Stimulated activated CD4-positive, alpha-beta T cell treated with anti-CD3 and anti-CD28 coated beads, Interleukin-15, amount 100 ng/mL, for 48 hours (primary cell): ENCODE measurements at places on chromosomes 12 and 14.

DNA sequence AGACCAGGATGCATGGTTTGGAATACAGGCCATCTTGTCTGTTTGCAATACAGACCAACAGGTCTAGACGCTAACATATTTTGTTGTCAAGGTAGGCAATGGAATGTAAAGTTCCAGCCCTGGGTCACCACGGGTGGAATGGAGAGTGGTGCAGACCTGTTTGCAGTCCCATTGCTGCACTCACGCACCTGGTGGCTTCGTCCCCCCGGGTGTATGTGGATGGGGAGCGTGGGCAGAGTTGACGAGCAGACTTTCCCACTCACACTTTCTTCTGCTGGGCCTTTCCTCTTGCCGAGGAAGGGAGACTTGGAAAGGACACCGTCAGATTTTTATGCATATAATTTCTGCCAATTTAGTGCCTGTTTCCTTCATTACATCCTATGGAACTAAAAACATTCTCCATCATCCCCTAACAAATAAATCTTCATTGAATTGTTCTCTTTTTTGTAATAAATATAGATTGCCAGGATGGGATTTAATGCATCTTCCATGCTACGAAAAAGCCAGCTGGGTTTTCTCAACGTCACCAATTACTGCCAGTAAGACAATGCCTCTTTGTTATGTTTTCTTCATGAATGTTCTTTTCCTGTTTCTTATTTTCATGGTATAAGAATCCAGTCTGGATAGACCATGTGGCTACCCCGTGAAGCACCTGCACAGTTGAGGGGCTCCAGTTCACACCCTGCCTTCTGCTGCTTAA lies 15.2 kb downstream of the DCAF4 start:
- no peak for DNase-seq

DNA sequence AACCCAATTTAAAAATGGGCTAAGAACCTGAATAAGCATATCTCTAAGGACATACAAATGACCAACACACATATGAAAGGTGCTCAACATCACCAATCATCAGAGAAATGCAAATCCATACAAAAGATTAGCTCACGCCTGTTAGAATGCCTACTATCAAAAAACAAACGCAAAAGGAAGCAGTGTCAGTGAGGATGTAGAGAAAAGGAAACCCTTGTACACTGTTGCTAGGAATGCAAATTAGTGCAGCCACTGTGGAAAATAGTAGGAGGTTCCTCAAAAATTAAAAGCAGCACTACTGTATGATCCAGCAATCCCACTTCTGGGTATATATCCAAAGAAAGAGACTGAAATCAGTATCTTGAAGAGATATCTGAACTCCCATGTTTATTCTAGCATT lies 133.0 kb downstream of the CPNE8 start:
- DNase-seq, result no peak

- peak; percentile 3 for DNase-seq
These were observed 203.5 kb upstream of the G2E3 start for GRCh38 chr14:30355431-30355913.

DNA sequence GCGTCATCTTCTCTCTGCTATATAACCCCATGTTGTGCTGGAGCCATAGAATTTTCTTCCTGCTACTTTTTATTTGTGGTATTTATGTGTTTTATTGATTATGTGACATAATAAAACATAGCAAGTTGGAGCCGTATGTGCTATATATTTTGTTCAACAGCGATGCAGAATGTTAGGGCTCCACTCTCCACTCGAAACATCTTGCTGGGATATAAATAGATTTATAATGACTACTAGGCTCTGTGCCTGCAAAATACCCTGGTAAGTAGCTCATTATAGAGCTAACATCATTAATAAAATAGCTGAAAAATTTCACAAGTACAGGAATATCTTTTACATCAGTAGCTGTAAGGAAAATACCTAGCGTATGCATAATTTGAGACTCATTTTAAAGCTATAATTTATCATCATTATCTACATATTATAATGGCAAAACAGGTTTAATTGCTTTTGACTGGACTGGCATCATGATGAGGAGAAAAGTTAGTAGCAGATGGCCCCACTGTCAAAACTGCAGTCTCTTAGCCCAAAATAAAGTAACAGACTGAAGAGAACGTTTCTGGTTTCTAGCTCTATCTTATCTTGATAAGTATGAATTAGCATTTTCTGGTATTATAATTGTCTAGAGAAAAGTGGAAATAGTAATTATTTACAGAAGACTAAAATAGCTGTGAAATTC lies 263.0 kb downstream of the NEDD1 start:
- DNase-seq, result no peak

- no peak for DNase-seq
These were observed 196.6 kb downstream of the GLT1D1 start for GRCh38 chr12:129049917-129050316.

DNA sequence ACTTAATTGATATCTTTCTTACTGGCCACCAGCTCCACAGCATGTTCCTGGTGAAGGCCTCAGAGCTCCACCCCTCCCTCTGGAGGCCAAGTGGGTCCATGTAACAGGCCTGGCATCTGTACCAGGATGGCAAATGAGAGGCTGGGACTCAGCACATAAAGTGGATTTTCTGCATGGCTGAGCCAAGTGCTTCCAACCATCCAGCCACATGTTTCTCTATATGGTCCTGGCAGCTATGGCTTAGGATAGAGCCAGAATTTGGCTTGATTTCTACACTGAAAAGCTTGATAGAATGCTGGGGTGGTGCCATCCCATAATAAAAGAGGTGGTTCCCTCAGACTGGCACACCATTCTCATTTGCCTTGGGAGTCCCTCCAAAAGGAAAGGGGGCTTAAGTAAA lies 94.1 kb downstream of the PAX9 start:
- no peak for DNase-seq

DNA sequence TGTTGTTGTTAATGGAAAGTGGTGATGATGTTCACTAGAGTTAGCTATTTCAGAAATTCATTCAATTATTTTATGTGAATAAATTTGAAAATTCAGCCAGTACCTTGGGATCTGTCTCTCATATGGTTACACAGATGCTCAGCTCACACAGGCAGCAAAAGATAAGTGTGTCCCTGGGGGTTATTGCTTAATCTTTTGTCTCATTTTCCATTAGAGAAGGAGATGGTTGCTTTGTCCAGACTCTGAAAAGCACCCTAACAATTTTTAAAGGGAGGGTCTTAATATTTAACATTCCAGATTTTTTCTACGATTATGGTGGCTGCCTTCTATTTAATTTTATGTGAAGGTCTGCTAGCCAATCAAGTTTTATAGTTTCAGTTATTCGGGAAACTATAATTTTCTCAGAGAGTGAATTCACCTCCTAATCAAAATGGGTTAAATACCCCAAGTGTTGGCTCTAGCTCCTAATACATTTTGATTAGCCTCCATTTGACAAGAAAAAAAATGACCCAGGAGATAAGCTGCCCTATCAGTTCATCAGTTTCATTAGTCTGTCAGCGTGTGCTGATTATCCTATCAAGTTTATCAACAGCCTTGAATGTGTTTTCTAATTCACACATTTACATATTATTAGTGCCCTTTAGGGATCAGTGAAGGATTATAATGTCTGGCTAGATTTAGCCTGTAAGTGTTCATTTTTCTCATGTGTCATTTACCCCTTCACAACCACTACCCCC lies 282.1 kb downstream of the TMTC2 start:
- DNase-seq, result no peak

DNA sequence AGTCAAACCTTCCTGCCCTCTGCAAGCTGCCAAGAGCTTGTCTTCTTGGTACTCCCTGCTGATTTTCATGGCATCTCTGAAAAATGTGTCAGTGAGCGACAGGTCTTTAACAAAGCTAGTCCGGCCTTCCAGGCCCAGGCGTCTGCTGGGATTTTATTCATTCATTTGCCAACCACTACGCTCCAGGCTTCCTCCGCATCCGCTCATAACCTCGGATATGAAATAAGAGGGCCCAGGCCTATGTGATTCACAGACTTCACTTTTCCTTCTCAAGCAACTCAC lies 13.8 kb downstream of the TSPAN9 start:
- no peak for DNase-seq

DNA sequence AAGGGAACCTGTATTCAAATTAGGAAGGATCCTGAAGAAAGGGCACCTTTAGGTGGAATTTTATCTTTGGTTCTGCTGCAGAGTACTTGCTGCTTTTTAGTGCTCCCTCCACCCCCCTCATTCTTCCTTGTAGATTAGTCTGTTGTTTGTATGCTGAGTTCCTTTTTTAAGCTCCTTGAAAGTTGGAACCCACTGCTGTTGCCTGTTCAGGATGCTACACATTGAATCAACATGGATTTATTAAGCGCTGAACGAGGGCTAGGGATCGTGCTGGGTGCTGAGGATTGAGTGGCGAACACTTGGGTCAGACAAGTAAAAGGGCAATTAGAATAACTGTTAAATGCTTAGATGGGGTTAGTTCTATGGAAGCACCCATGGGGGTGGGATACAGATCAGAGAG lies 884 bp upstream of the AMN1 start:
- DNase-seq, result no peak

DNA sequence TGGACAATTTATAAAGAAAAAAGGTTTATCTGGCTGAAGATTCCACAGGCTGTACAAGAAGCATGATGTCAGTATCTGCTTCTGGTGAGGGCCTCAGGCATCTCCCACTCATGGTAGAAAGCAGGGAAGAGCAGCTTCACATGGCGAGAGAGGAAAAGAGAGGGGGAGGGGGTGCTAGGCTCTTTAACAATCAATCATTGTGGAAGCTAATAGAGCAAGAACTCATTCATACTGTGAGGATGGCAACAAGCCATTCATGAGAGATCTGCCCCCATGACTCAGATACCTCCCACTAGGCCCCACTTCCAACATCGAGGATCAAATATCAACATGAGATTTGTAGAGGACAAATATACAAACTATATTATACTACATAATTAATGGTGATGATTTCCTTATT lies 361.9 kb upstream of the FAR2 start:
- no peak for DNase-seq

- DNase-seq, result no peak
These were observed 75.6 kb upstream of the SLC24A4 start for GRCh38 chr14:92247341-92247740.

DNA sequence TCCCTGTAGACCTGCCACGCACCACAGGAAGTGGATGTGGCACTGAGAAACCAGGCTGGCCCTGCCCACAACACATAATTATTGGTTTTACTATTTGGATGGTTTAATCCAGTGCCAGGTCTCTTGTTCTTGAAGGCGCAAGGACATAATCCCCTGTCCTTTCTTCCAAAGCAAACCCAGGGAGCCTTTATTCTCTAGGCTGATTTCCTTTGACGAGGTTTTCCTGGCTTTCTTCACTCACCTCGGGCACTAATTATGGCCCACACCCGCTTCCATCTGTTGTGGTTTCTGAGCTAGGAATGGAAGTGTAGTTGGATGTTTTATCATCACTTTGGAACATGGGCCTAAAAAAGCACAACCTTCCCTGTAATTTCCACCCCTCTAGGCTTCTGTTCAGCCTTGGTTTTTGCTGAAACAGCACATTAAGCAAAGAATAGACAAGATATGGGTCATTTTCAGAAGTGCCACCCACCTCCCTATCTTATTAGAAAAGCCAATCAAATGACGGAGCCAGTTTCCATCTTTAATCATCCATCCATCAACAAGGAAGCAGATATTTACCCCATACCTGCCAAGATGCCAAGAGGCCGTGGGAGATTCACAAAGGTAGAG lies 73.9 kb downstream of the PPP1R36 start:
- DNase-seq, result no peak

GRCh38 chr12:389142-390096 lies at the start of gene KDM5A:
KDM5A (minus strand) TSS chr12:389320; CDS start chr12:389091, 229 bp downstream.
- DNase-seq, result peak; percentile 86

GRCh38 chr12:96812153-96812552 lies 94.9 kb upstream of the NEDD1 start:
- DNase-seq, result no peak

DNA sequence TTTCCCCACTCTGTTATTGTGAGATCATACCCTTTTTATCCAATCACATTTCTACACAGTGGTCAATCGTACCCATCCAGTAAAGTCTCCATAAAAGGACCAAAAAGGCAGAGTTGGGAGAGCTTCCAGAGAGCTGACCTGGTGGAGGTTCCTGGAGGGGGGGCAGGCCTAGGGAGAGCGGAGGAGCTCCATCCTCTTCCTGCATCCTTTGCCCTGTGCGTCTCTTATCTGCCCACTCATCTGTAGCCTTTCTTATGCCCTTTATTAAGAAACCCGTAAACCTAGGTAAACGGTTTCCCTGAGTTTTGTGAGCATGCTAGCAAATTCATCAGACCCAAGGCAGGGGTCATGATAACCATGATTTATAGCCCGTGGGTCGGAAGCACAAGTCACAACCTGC lies 26.2 kb downstream of the EVL start:
- DNase-seq, result no peak

DNA sequence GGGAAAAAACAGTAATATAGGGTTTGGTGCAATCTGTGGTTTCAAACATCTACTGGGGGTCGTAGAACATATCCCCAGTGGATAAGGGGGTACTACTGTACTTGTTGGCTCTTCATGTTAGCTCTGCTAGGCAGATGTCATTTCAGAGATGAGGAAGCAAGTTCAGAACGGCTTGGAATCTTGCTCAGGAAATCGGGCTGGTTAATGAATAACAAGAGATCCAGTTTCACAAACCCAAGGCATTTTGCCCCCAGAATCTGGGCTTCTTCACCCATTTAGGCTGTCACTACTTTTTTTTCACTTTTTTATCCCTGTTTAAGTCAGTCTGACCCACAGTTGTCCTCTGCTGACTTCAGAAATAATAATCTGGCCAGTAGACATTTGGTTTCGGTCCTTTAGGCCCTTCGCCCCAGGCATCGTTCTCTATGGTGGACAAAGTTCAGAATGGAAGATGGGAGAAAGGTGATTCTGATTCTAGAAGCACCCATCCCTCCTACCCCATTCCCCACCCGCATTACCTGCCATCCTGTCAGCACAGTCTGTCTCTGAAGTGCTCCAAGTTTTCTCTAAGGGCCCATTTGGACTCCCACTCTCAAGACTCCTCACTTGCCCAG lies 4.5 kb downstream of the SUOX start:
- no peak for DNase-seq

DNA sequence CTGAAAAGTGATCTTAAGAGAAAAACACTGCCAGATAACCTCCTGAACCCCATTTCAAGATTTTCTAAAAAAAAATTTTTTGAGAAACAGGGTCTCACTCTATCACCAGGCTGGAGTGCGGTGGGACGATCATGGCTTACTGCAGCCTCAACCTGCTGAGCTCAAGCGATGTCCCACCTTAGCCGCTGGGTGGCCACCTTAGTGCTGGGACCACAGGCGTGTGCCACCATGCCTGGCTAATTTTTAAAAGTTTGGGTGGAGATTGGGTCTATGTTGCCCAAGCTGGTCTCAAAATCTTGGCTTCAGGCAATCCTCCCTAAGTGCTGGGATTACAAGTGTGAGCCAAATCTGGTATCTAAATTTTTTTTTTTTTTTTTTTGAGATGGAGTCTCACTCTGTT lies 3.4 kb downstream of the PNMA1 start:
- no peak for DNase-seq

- no peak for DNase-seq
These were observed 100.6 kb downstream of the DIO2 start for GRCh38 chr14:80110721-80111120.

- no peak for DNase-seq
These were observed 1.4 kb downstream of the AQP5 start for GRCh38 chr12:49962861-49963765.

- DNase-seq, result no peak
These were observed 35.0 kb upstream of the NAV3 start for GRCh38 chr12:77795699-77796098.
